ENCODE measurements at places on chromosomes 5 and 9.

GRCh38 chr5:117731446-117731845 is 1156.8 kb upstream of the SEMA6A start:
- DNase-seq, result no peak

- DNase-seq, result no peak
These were observed 95.3 kb upstream of the FSTL4 start for GRCh38 chr5:133707629-133708028.

GRCh38 chr9:123997665-123998277 is 13.8 kb upstream of the LHX2 start:
- no peak for DNase-seq

- DNase-seq, result no peak
These were observed 26.9 kb downstream of the INVS start for GRCh38 chr9:100125910-100126309.

DNA sequence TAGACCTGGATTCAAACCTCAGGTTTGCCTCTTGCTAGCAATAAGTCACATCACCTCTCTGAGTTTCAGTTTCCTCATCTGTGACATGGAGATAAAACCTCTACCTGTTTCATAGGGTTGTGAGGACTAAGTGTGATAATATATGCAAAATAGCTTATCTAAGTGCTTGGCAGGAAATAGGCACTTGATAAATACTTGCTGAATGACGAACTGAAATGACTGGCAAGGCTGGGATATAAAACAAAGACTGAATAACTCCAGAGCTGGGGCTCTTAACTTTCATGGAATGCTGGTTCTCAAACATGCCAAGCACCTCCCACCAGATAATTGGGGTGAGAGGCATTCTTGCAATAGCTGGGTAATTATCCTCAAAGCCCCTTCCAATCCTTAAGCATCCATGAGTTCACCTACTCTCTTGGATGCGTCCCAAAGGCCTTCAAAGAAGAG is 87.6 kb downstream of the ADRB2 start:
- no peak for DNase-seq

GRCh38 chr5:172835290-172835993 is 1.4 kb downstream of the ERGIC1 start:
- DNase-seq, result no peak

DNA sequence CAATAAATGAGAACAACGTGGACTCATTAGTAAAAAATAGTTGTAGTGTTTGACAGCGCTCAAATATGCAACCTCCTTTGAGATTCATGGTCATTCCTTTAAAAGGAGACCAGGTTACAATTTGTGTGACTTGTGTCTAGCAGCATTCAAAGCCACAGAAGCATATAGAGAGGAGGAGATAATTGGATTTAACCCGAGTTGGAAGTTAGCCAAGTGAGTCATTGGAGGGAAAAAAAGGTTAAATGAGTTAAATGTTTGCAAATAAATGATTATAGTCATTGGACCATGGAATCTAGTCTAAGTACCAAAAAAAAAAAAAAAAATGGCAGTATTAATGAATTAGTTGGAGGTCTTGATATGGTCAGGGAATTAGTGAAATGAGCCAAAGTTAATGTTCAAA is 90.9 kb downstream of the ITGA1 start:
- no peak for DNase-seq

- no peak for DNase-seq
These were observed 162.6 kb upstream of the GNA14 start for GRCh38 chr9:77810637-77811119.

DNA sequence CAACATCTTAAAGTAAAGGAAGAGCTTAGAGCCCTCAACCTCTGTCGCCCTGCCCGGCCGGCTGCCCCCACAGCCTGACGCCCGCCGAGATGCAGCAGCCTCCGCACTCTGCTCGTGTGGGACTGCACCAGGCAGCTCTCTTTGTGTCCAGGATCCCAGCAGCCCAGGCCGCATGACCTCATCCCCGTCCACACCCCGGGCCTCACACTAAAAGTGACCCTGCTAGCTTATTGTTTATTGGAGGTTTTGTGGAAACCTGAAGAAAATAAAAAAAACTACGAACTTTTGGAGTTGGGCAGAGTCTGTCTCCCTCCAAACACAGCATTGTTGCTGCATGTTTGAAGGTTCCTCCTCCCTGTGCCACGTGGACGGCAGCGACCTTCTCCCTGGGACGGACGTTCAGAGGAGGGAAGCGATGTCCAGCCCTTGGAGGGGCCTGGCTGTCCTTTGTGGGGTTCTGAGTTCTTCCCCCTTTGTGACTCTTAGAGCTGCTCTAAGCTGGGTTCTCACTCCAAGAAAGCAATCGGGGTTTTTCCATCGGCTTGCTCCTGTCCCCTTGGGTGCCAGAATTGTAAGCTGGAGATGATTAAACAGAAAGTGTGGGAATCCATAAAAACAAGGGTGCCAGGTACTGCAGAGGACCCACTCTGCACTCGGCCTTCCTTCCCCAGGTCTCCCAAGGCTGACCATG is 103.5 kb upstream of the COL5A1 start:
- DNase-seq, result no peak

GRCh38 chr5:180069589-180070247 is 1.8 kb downstream of the RNF130 start:
- no peak for DNase-seq

GRCh38 chr5:90168399-90168798 is 241.2 kb downstream of the CETN3 start:
- no peak for DNase-seq

DNA sequence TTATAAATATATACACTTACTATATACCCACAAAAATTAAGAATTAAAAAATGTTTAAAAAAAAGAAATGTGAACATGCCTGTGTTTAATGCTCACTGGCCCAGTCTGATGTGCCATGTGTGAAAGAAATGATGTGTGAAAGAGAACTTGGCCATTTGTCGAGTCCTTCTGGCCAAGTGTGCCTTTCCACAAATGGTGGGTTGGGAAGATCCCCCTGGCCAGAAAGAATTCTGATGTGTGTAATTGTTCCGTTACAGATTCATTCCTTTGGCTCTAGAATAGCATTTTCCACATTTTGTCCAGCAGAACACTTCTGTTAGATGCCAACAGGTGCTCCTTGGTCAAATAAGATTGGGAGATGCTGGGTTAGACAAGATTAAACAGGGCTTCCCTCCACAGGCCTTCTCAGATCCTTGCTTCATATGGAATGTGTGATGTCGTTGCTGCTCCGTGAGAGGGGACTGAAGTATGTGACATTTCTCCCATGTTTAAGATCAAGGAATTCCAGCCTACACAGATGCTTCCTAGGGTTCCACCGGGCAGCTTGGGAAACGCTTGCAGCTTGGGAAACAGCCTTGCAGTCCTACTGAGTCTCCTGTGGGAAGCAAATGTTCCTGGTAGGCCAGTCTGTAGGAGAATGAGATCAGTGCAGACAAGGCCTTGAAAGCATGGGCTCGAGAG is 32.1 kb downstream of the GDNF start:
- no peak for DNase-seq

DNA sequence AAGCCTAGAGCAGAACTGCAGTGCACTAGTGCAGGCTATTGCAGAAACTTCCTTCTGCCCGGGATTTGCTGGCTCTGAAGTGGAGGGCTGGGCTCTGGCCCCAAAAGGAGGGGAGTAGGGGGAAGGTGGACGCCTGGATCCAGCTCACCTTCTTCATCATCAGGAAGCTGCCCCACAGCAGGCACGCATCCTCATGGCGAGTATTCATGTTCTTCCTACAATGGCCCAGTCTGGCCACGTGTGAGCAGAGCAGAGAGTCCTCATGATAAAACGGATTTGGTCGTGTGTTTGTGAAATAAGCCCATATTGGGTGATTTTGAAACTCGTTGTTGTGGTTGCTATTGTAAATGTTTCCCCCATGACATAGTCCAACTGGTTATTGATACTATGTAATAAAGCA is 8.2 kb upstream of the GLIPR2 start:
- DNase-seq, result no peak

- peak; percentile 3 for DNase-seq
These were observed 219.6 kb downstream of the ADAMTS6 start for GRCh38 chr5:65262096-65262495.

GRCh38 chr5:142151436-142152383 is 43.1 kb downstream of the NDFIP1 start:
- peak; percentile 76 for DNase-seq

DNA sequence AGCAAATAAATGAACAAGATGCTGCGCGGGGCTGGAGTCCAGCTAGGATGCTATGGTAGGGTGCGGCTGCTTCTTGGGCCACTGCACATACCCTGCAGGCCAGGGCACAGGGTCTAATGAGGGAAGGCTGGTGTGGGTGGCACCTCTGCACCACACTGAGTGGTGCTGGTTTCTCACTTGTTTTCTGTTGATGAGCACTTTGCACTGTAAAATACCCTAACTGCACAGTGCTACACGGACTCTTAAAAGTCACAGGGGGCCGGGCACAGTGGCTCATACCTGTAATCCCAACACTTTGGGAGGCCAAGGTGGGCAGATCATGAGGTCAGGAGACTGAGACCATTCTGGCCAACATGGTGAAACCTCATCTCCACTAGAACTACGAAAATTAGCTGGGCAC is 52.7 kb upstream of the DMRT1 start:
- no peak for DNase-seq

DNA sequence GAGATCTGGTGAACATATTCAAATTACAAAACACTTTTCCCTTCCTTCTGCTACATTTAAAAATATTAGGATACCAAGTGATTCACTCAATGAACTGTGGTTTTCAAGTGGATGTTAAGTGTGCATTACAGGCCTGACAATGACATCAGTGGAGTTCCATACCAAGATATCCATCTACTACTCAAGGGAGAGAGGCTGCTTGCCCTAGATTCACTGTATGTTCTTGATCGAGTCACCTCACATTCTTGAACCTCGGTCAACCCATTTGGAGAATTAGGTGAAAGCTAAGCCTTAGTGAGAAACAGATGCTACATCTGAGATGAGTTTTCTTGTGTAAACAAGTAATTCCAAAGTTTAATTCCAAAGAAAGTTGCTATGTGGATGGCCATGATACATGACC is 142.2 kb downstream of the FGF10 start:
- no peak for DNase-seq

DNA sequence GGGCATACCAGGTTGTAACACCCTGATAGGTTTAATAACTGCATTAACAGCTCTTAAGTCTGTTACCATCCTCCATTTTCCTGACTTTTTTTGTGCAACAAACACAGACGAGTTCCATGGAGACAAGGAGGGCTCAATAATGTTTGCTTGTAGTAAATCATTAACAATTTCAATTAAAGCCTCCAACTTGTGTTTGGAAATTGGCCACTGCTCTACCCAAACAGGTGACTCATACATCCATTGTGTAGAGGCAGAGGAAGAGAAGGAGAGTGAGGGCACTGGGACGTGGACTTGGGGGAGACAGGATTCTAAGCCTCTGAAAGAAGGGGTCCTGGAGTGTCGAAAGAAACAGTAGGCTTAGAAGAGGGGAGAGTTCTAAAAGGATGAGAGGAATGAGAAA is 213.6 kb upstream of the KCNN2 start:
- DNase-seq, result no peak

DNA sequence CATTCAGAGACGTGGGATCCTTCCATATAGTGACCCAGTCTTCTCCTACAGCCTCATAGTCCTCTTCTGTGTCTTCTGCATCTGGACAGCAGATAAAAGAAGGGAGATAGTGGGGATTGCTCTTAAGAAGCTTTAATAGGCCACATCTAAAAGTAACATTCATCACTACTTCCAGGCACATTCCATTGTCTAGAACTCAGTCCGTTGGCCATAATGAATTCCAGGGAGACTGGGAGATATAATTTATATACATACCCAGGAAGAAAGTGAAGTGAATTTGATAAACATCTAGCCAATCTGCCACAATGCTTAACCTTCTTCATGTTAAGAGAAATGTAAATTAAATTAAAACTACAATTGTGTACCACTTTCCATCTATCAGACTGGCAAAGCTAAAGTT is 22.5 kb upstream of the GLIPR2 start:
- no peak for DNase-seq

All from left kidney (tissue), 8 donors.